Brain (organoid and tissue), 16 donors: ENCODE measurements at places on chromosomes 16 and 17. TPM values are rescaled to one million over a fixed set of nuclear protein-coding genes. Genes with fewer than 3 reads are reported as not detected.

DNA sequence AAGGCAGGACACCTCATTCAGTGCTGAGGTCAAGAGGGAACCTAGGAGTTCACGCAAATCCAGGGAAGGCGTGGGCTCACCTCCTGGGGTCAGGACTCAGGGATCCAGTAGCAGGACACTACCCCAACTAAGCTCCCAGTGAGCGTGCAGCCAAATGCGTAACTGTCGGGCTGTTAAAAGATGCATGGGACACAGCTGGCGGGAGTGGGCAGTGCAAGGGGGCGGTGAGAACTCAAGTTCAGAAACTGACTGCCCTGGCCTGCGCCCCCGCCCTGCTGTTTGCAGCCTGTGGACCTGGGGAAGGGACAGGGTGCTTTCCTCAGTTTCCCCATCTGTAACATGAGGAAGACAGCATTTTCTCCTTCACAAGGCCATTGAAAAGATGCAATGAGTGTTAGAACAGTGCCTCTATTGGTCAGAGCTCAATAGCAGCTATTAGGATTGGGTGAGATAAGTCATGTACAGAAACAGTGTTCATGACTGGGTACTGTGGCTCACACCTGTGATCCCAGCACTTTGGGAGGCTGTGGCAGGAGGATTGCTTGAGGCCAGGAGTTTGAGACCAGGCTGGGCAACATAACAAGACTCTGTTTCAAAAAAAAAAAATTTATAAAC lies 20.2 kb downstream of the CDIPT start:
- no peak for DNase-seq

Gene BAHCC1
- 19.5 TPM for polyA plus RNA-seq

DNA sequence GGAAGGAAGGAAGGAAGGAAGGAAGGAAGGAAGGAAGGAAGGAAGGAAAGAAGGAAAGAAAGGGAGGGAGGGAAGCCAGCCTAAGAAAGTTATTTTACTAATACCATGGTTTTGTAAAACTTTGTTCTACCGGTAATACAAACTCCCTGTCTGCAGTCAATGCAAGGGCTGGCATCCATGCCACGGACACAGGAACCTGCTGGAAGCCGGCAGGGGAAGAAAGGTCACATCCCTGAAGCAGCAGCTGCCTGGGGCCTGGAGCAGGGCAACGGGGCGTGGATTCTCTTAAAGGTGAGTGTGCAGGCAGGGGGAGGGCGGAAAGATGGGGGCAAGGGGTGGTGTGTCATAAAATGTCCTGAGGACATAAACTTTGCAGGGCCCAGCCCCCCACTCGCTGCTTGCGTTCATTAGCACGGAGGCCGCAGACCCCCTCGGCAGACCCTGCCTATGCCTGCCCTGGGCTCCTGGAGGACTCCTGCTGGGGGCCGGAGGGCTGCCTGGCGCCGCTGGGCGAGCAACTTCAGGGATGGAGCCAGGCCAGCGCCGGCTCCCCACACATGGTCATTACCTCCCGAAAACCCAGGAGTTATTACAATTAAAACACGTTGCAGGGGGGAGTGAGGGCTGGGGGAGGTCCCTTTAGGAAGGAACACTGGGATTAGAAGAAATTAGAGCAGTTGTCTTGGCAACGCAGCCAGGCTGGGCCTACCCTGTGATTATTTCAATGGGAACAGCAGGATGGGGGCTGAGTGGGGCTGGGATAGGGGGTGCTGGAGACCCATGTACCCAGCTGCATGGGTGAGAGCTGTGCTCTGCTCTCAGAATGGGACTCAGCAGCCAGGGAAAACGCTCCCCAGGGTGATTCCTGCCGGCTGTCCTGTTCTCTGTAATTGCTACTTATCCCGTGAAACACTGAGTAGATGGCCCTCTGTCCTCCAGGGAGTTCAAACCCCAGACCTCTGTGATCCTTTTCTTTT lies 257.9 kb downstream of the SOX9 start:
- peak; percentile 79 for DNase-seq

GRCh38 chr16:72987480-72987901 lies 60.4 kb downstream of the ZFHX3 start:
- no peak for DNase-seq

- no peak for DNase-seq
These were observed 3.0 kb upstream of the ABCC1 start for GRCh38 chr16:15946257-15947044.

Gene NEUROD2
- 8.1 TPM for polyA plus RNA-seq

GRCh38 chr17:41965694-41966462 lies 717 bp upstream of the CNP start:
- peak; percentile 13 for DNase-seq

DNA sequence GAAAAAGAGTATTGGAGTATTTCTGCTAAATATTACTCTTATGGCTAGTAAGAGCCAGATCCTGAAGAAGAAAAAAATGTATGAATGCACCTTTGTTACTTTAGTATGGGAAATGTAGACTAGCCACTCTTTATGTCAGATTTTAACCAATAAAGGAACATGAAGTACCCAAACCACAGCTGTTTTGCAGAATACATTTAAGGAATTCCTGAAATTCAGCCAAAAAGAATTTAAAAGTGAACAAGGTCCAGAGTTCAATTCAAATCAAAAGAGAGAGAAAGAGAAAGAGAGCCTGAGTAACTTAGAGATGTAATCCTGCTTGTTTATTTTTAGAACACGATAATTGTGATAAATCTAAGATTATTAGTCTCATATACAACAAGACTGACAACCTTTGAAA lies 1.2 kb downstream of the KCNJ16 start:
- no peak for DNase-seq

DNA sequence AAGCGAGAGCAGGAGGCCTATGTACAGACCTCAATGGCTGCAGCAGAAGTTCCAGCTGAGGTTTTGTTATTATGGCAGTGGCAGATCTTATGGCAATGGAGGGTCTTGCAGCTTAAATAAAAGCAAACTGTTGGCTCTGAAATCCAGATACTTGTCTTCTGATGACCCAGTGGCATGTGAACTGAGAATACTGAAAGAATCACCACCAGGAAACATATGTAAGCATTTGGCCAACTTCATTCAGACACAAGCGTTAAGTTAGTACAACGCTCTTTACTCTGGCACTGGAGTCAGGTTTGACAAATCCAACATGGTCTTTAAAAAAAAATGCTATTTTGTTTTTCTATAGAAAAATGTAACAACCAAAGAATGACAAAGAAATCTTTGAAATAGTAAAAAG lies 70.5 kb downstream of the CFDP1 start:
- DNase-seq = no peak

DNA sequence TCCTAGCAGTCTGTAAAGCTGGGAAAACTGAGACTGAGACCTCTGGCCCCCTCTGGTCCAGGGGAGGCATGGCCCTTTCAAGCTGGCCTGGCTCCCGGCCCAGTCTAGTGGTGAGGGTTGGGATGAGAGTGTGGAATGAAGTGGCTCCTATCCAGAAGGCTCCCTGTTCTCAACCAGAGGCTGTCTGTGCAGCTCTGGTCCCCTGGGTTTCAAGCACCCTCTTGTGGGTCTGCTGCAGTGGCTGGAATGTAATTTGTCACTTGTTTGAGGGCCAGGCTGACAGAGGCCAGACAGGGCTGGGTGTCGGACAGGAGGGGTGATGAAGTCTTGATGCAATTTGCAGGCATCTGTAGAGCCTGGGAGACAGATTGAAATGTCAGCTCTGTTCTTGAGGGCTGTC lies 22.1 kb upstream of the PHF12 start:
- DNase-seq = no peak

DNA sequence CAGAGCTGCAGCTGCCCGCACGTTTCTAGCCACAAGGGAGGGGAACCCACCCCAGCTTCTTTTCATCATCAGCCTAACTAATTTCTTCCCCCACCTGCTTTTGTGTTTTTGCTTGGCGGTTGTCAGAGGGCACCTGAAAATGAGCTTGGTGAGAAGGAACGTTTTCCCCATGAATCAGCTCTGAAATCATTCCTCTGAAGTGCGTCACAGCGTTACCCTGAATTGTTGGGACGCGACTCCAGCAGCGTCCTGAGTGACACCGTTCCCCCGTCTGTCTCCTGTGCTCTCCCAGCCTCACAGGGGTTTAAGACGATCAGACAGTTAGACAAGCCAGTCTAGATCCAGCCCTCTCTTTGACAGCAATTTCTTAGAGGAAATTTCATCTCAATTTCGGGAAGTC lies 722.9 kb upstream of the EEF2KMT start:
- DNase-seq = no peak

DNA sequence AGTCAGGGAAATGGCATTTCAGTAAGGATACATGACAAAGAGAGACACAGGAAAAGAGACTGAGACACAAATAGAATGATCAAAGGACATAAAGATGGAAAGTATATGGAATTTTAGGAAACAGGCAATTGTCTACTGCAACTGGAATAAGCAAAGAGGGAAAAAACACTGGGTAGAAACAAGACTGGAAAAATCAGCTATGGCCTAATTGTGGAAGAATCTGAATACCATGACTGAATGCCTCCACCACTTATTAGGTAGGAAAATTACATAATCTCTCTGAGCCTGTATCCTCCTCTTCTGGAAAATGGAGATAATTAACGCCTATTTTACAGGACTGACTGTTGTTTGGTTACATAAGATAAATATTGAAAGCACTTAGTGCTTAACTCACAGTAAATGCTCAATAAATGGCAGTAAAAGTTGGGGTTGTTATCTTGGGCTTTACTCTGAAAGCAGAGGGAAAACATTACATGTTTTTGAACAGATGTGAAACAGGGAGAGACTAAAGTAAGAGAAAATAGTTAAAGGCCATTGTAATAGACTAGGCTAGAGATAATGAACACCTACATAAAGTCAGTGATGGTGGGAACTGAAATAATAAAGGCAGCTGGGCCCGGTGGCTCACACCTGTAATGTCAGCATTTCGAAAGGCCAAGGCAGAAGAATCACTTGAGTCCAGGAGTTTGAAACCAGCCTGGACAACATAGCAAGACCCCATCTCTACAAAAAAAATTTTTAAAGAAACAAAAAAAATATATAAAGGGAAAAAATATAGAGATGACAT lies 63.5 kb upstream of the C17orf78 start:
- DNase-seq = no peak

Gene DHRS13
- 34.5 TPM for polyA plus RNA-seq

Gene SHPK
- polyA plus RNA-seq = 11.6 TPM

DNA sequence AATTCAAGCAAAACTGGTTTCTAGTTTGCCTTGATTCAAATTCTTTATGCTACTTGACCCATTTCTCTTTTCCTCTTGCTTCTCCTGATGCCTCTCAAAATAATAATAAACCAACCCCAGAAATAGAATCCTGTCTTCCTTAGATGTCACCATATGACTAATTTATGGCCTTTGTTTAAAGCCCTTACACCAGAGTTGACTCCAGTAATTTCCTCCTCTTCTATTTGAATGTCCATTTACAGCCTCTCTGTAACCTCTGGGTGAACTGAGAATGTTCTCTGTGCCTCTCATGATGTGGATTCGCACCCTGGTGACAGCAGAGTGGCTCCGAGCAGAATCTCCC lies 31.5 kb downstream of the ZFHX3 start:
- DNase-seq = no peak

DNA sequence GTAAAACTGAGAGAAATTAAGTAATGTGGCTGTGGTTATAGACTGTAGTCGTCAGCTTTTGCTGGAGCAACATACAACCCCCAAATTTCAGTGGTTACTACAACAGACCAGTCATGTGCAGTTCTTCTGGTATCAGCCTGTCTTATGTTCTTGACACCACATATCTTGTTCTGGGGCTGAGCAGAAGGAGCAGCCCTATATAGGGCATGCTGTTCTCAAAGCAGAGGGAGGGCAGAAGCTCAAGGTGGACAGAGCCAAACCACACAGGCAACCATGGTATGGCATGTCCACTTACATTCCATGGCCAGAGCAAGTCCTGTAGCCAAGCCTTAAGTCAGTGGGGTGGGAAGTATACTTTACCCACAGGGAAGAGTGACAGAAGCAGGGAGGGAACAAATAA lies 7.7 kb downstream of the PRKAR1A start:
- no peak for DNase-seq

Gene HSD17B1
- polyA plus RNA-seq = 0.97 TPM

- DNase-seq = peak; percentile 95
These were observed at the start of gene TMC7 for GRCh38 chr16:18983565-18984434. TSS of gene TMC7 (plus strand) at chr16:18983934. CDS start at chr16:18984064, 130 bp downstream.

DNA sequence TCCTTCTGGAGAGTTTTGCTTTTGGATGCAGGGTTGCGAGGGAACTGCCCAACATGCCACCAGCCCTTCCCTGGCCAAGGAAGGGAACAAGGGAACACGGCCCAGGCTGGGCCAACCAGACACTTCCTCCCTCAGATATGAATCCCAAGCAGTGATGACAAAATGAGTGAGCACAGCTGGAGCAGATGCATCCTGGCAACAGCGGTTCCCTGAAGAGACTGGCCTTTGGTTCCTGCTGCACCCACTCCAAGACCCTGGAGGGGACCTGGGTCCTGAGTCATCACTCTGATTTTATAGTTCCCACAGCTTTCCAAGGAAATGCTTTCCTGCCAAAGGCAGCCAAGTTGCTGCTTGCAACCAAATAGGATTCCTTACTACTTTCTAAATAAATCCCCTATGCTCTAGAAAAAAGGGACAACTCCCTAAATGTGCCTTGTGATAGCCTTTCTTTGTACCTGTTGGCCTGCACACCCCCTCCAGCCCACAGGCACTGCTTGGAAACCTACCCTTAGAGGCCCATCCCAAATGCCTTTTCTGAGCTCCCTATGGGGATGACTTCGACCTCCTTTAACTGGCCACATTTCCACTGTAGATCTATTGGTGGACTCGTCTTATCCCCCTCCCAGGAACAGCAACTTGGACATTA lies 5.3 kb downstream of the ST3GAL2 start:
- DNase-seq = no peak

Gene CMTM2
- 0.32 TPM for polyA plus RNA-seq

DNA sequence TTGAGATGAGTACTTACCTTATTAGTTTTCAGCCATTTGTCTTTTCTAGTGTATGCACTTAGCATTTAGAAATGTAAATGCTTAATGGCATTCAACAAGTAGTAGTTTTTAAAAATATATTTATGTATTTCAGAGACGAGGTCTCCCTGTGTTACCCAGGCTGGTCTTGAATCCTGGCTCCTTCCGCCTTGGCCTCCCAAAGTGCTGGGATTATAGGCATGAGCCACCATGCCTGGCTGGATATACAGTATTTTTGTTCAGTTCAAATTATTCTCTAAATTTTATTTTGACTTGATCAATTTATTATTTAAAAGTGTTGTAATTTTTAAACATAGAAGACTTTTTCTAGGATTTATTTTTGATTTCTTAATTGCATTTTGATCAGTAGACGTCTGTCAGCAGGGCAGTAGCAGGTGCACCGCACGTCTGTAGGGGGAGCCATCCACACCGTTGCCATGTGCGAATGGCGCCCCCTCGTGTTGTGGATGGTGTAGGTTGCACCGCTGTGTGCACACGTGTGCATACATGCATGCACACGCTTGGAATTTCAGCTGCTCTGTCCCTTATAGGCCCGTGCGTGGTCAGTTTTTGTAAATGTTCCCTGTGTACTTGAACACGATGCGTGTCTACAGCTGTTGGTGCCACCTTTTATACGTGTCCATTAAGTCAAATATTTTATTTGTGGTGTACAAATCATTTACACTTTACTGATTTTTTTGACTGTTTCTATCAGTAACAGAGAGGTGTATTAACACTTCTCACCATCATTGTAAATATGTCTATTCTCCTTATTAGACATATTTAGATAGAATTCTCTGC lies 30.6 kb downstream of the RPTOR start:
- peak; percentile 73 for DNase-seq

Gene LYRM9
- polyA plus RNA-seq = 19.9 TPM
